ENCODE measurements at places on chromosomes 7 and 10.

GRCh38 chr7:750111-750905 lies 23.2 kb upstream of the PRKAR1B start:
- peak; percentile 56 for DNase-seq

GRCh38 chr7:44961844-44962482 lies 16.9 kb downstream of the MYO1G start:
- DNase-seq, result peak; percentile 71

DNA sequence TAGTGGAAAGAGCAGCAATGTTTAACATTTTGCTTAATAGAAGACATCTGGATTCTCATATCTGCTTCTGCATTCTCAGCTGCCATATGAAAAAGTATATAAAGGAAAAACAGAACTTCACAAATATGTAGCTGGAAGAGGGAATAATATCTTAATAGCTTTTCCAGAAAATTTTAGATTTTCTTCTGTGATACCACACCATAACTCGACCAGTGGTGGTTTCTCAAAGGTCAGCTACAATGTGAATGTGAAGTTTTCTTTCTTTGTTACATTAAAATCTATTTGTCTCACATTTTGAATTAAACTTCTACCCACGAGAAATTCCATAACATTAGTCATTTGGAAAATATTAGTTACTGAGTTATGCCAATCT lies 339.8 kb downstream of the PARD3 start:
- DNase-seq, result no peak

GRCh38 chr10:80476685-80477084 lies 22.6 kb downstream of the TSPAN14 start:
- DNase-seq, result no peak

- DNase-seq, result no peak
Measured at GRCh38 chr7:116730097-116731022, 58.4 kb downstream of the MET start.

DNA sequence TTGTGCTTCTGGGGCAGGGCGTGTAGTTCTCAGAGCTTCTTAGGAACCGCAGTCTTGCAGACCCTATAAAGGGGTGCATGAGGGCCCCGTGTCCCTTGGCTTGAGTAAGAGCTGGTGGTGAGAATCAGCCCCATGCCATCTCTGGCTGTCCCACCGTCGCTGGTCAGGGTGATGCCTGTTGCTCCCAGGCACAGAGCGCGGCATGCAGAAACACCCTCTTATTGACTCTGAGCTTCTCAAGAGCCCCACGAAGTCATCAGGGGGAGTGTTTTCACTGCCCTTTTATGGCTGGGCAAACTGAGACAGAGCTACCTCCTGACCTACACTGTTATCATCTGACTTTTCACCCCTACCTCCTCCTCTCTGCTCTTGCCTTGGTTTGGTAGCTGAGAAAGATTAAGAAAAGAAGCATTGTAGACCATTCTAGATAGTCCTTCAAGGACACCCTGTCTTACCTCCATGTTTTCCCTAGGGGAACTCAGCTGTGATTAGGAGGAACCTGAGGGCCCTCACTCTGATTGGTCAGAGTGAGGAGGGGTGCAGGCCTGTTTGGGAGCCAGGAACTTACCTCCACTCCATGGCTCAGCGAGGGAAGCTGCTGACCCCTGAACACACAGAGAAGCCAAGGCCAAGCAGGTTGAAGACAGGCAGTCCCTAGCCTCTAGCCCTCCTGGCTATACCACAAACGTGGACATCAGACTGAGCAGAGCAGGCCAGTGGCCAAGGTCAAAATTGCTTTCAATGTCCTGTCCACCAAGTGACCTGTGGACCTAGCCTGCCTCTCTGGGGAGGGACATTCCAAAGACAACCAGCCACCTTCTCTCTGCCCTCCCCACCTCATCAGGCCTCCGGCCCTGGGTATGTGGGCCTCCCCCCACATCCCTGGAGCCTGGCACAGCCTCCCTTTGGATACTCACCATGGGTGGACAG lies 17.6 kb downstream of the UNC5B start:
- peak; percentile 58 for DNase-seq

DNA sequence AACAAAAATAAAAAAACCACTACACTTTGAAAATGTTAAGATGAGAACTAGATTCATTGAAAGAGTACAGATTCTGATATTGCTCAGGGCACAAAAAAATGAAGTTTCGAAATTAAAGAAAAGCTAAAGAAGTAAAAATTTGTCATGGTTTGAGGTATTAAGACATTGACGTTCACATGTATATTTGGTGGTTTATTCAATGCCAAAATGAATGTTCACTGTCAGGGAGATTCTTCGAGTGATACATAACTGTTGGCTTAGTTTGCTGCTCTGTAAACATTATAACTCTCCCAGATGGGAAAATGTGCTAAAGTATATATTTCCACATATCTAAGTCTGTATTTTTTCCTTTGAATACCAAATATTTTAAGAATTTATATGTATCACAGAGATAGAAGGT lies 345.0 kb downstream of the SEMA3D start:
- DNase-seq, result no peak

DNA sequence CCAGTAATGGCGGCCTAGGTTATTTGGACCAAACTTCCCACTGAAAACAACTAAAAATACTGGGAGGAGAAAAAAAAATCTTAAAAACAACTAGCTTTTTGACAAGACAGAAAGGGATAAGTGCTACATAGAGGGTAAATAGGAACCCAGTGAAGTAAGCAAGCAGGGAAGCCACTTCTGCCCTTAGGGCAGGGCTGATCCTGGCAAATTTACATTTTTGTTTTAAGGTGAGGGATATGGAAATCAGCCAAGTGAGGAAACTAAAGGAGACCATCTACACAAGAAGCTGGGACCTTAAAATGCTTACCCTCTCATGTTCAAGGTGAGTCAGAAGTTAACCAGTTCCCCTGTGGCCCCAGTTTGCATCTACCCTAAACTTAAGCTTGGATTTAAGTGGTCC lies 46.5 kb upstream of the CYCS start:
- no peak for DNase-seq

- no peak for DNase-seq
Measured at GRCh38 chr7:146961617-146962016, 845.0 kb downstream of the CNTNAP2 start.

- no peak for DNase-seq
Measured at GRCh38 chr10:2772135-2772534, 295.2 kb upstream of the PFKP start.

- no peak for DNase-seq
Measured at GRCh38 chr7:131173145-131173890, 154.4 kb upstream of the MKLN1 start.

- no peak for DNase-seq
Measured at GRCh38 chr10:114508376-114508775, 104.1 kb upstream of the AFAP1L2 start.

- DNase-seq, result no peak
Measured at GRCh38 chr10:47206449-47207280, 93.3 kb upstream of the GDF10 start.

- DNase-seq, result no peak
Measured at GRCh38 chr7:153109566-153109965, 350.0 kb downstream of the ACTR3B start.

DNA sequence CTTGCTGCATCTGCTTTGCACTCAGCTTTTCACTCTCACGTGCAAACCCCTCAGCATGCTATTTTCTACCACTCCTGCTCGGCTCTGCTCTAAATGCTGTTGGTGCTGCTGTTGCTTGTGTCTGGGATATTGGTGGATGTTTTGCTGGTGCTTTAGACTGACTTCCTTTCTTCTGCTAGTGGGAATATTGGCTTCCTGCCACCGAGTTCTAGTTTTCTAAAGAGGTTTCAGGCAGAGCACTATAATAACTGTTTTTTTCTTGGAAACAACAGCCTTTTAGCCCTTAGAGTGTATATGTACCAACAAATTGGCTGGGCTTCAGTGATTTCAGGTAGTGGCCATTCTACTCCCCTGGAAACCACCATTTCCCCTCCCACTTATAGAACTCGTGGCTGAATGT lies 27.8 kb downstream of the TMEM236 start:
- no peak for DNase-seq

GRCh38 chr10:10830293-10830986 lies 187.2 kb upstream of the CELF2 start:
- DNase-seq, result no peak

GRCh38 chr10:12540341-12540781 lies 191.0 kb downstream of the CAMK1D start:
- no peak for DNase-seq

GRCh38 chr10:5014936-5015335 lies 11.3 kb upstream of the AKR1C2 start:
- no peak for DNase-seq

DNA sequence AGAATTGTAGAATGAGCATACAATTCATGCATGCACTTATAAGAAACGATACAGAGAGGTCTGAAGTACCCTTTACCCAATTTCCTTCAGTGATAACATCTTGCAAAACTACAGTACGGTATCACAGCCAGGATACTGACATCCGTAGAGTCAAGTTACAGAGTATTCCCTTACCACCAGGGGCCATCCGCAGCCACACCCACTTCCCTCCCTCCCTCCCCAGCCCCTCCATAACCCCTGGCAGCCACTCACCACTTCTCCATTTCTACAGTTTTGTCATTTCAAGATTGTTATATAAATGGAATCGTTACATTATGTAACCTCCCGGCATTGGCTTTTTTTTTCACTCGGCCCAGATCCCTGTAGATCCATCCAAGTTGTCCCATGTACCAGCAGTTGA lies 113.6 kb upstream of the RET start:
- DNase-seq, result peak; percentile 21

DNA sequence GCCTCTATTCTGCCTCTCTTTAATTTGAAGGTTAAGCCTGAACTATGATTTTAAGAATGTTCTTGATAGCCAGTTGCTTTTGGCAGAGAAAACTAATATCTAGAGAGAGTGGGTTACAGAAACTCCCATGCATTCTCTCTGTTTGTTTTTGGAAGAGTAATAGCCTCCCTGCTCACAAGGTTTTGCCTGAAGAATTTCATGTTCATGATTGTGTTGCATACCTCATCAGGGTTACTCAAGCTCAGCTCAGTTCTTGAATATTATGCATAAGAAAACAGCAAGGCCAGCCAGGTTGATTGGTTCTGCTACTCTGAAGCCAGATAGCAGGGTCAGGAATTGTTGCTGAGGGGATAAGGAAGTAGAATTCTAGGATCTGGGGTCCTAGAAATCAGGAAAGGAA lies 137.4 kb downstream of the MDFIC start:
- DNase-seq, result no peak

GRCh38 chr10:97836446-97836845 lies 13.2 kb upstream of the GOLGA7B start:
- peak; percentile 21 for DNase-seq

All from spleen (tissue), 13 donors.